ENCODE measurements at places on chromosomes 2 and 18.

DNA sequence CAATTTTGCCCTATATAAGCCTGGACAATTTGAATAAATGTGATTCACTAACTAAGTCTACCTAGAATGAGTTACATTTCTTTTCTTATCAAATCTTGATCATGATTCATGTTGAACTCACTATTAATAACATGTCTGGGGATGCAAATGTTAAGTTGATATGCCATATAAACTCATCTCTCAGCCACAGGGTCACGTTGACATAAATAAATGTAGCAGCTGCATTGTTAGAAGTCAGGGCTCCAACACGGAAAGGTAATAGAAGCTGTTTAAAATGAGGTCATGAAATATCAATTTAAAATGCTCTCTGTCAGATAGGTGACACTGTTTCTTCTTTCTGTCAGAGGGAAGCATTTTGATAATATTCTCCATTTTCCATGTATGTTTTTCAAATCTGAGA, 521.9 kb downstream of the CCDC85A start:
- DNase-seq = no peak

- DNase-seq = no peak
Observed at GRCh38 chr2:80852808-80853139, 548.2 kb upstream of the LRRTM1 start.

DNA sequence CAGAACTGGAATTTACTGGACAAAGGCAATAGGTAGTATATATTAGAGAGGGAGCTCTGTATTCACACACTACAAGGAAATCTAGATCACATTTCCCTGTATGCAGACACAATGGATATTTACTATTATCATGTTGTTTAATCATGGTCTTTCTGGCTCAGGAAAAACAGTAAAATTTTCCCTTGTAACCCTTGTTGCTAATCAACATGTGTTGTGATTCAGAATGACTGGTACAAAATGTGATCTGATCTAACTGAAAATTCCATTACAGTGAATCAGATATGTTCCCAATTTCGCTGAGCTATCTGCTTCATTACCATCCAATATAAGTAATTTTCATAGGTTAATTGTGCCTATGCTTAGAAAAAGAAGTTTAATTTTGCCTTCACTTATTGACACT, 1109.7 kb downstream of the LRP1B start:
- no peak for DNase-seq

GRCh38 chr18:22734105-22734661, 198.9 kb upstream of the RBBP8 start:
- no peak for DNase-seq

- no peak for DNase-seq
Observed at GRCh38 chr2:239465017-239466001, 64.5 kb upstream of the HDAC4 start.

DNA sequence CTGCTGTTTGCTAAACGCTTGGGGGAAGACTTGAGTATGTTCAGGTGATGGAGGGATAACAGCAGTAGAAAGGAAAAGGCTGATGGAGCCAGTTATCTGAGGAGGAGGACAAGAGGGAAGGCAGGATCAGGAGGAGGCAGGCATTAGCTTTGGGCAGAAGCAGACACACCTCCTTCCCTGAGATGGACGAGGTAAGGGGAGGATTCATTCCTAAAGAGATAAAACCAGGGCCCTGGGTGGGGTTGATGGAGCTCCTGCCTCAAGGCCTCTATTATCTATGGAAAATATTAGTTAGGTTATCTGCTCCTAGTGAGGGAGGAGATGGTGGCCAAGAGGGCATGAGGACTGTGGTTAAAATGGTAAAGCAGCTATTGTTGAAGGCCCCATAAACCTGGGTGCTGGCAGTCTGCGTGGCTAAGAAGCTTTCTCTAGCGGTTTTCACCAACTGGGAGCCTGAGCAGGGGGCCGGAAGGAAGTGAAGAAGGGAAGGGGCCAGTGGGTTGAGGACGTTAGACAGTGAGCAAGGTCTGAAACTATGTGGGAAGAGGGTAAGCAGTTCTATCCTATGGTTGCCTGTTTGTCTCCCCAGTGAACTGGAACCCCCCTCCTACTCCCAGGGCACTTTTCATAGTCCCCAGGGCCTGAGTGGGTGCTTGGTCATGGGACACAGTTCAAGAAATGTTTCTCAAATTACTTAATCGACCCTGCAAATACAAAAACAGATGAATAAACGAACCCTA, 56.6 kb upstream of the HK2 start:
- no peak for DNase-seq

- DNase-seq = no peak
Observed at GRCh38 chr2:62884514-62884913, 166.1 kb upstream of the OTX1 start.

DNA sequence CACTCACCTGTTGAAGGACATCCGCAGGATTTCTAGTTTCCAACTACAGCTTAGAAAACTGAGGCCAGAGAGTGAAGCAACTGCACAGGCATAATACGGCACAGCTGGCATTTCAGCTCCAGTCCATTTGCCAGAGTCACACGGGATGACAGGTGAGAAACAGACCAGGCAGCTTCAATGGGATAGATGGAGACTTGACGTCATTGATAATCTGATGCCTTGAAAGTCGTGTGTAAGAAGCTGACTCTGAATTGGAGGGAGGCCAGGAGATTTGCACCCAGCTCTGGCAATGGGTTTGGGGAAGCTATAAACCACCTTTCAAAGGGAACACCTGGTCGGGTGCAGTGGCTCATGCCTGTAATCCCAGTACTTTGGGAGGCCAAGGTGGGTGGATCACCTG, 12.4 kb upstream of the DNMT3A start:
- no peak for DNase-seq

GRCh38 chr2:128772671-128773070, 454.0 kb upstream of the HS6ST1 start:
- no peak for DNase-seq

- no peak for DNase-seq
Observed at GRCh38 chr2:4291430-4291829, 588.1 kb downstream of the DCDC2C start.

- DNase-seq = no peak
Observed at GRCh38 chr2:128438586-128438985, 119.9 kb upstream of the HS6ST1 start.

- DNase-seq = no peak
Observed at GRCh38 chr2:238171575-238172187, 12.9 kb downstream of the ERFE start.

- DNase-seq = no peak
Observed at GRCh38 chr2:181673173-181673572, 7.1 kb downstream of the NEUROD1 start.

DNA sequence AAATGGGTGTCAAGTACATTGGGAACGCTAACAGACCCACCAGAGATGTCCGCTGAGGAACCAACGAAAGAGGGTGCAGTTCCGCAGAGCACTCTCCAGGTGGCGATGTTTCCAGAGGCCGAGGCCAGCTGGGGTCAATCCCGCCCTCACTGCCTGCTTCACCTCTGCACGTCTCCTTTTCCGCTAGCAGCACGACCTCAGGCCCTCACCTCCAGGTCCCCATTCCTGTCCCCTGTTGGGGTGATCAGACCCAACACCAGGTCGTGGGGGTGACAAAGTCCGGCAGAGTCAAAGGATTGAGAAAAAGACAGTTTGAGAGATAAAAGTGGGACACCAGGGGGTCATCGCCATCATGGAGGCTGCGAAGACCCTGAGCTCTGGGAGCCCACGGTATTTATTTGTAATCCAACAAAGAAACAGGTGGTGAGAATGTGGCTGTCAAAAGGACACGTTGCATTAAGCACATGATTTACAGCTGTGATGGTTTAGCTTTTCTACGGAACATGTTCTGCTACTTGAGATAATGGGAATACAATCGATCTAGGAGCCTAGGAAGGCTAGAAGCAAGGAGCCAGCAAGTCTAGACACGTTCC, 27.3 kb downstream of the ZAP70 start:
- DNase-seq = no peak

GRCh38 chr2:39530411-39530866, 93.4 kb upstream of the MAP4K3 start:
- DNase-seq = no peak

Measured in cortex of kidney (tissue), 1 donor.